Stimulated activated naive CD8-positive, alpha-beta T cell treated with anti-CD3 and anti-CD28 coated beads, Interleukin-15, amount 100 ng/mL, for 72 hours (primary cell): ENCODE measurements at places on chromosomes 3 and 15.

DNA sequence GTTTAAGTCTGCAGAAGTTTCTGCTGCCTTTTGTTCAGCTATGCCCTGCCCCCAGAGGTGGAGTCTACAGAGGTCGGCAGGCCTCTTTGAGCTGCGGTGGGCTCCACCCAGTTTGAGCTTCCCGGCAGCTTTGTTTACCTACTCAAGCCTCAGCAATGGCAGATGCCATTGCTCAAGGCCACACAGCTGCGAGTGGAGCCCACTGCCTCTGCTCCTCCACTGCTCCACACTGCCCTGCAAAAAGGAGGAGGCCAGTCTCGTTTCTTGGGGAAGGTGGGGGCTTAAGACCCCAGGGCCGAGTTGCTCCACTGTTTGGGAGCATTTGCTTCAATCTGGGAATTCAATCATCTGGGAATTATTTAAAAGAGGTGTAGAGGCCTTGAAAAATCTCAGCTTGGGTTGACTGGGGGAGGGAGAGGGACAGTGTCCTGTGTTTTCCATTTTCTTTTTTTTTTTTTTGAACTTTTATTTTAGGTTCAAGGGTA is 144.6 kb upstream of the MEF2A start:
- no peak for DNase-seq

- DNase-seq = no peak
Measured at GRCh38 chr3:43764471-43764870, 73.7 kb downstream of the ABHD5 start.

- no peak for DNase-seq
Measured at GRCh38 chr3:172065967-172066762, 26.8 kb downstream of the FNDC3B start.

- no peak for DNase-seq
Measured at GRCh38 chr15:66614456-66614855, 48.7 kb upstream of the LCTL start.

GRCh38 chr3:109313061-109313460 is 3.3 kb downstream of the DPPA2 start:
- no peak for DNase-seq

DNA sequence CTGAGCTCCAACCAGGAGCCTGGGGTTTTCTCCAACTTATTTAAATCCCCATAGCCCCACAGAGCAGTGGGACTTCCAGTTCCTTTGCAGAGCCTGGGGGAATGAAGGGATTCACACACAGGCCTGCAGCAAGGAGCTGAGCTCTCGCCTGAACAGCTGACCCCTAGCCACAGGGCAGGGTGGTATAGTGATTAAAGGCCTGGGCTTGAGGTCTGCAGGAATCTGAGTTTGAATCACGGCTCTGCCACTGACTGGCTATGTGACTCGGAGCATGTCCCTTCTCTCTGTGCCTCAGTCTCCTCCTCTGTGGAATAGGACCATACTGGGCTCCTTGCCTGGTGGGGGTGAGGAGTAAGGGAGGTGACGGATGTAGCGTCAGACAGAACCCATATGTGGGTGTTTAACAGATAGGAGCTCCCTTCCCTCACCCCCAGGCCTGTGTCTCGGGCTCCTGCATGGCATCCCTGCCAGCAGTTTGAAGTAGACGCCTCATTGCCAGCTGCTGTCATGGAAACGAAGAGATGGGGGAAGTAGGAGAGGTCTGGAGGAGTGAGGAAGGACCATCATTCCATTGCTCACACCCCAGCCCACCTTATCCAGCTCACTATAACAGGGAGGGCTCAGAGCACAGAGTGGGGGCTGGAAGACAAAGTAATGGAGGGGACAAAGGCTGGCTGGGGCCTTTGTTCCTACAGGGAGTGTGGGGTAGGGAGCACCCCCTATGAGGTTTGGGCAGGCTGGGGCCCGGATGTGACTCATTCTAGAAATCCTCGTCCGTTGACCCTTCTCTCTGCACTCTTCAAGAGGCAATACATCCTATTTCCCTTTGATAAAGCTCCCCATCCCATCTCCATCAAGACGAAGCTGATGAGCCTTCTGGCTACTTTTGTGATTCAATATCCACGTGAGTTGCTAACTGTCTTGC is 14.8 kb downstream of the HRH1 start:
- DNase-seq = no peak

- no peak for DNase-seq
Measured at GRCh38 chr15:96342406-96343112, 12.1 kb downstream of the NR2F2 start.

GRCh38 chr3:14405360-14406238 is 3.2 kb downstream of the SLC6A6 start:
- DNase-seq = no peak
